ENCODE measurements at places on chromosomes 5 and 9.

GRCh38 chr5:107232788-107233187, 437.9 kb downstream of the EFNA5 start:
- DNase-seq: no peak

- DNase-seq: no peak
Measured at GRCh38 chr5:100746730-100747129, 156.4 kb downstream of the ST8SIA4 start.

DNA sequence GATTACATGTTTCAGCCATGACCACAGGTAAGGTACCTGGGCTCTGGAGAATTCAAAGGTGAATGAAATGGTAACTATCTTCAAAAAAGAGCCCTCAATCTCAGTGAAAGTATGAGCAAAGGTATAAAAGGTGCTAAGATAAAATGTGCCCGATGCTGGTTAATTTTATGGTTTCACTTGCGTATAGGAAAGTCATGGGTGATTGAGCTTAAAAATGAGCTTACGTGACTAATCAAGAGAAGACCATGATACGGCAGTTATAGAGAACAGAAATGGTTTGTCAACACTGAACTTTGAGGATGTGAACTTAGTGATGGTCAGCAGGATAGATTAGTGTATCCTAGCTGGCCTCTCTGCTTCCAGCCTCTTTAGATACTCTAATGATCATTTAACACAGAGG, 320.1 kb downstream of the DEPDC1B start:
- no peak for DNase-seq

- peak; percentile 84 for DNase-seq
Measured at GRCh38 chr9:16335788-16336580, 534.5 kb downstream of the BNC2 start.

DNA sequence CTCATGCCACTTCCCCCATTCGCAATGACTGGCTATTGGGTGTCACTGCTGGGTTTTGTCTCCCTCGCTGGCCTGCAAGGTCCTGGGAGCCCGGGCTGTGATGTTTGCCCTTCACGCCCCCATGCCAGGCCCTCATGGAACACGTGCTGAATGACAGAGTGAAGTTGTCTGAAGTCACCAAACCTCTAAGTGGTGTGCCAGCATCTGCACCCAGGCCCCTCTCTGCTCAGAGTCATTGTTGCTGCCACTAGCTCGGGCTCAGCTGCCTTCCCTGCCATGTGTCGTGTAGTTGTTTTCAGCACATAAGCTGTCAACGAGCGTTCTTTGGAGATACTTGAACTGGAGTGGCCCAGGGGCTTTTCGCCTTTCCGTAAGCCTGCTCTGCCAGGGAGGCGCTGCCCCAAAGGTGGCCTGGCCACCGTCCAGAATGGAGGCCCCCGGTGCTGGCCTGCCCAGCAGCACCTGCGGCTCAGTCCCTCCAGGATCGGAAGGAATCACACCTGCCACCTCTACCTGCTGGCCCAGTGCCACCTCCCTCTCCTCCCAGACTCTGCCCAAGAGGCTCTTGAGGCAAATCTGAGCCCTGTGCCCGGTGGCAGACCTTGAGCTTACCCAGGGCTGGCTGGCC, 250.1 kb downstream of the PBX3 start:
- no peak for DNase-seq

GRCh38 chr5:129820-130219, 37.9 kb downstream of the PLEKHG4B start:
- no peak for DNase-seq

- no peak for DNase-seq
Measured at GRCh38 chr9:129962889-129963703, 79.9 kb downstream of the FNBP1 start.

GRCh38 chr5:58322453-58322852, 137.4 kb downstream of the PLK2 start:
- DNase-seq: no peak

DNA sequence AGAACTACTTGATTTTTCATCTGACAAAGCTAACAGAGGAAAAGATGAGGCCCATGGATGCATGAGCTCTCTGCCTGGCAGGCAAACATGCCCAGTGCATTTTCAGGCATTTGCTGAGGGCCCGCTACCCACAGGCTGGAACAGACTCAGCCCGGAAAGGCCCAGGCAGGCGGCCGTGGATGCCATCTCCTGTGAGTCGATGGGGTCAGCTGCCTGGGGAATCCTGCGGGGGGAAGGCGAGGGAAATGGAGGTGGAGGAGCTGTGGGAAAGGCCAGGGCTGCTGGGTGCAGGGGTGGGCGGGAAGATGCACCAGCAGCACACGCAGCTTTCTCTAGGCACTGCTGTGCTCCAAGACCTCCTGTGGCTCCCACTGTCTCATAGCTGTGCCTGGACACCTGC, 13.7 kb downstream of the SLC9A3 start:
- DNase-seq: no peak

DNA sequence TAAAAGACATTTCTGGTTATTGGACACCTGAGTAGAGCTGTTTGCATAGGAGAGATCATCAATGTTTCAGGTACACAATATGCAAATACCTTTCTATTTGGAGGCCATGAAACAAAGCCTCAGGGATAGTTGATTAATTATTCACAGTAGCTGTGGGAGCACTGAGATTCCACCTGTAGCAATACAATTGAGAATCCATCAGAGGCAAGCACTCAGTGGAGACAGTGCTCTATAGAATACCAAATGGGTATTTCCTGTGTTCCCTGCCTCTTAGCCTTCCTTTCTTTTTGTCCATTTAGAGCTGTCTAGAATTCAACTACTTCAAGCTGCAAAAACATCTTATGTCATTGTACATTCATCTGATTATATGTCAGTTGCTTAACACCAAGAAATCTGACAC, 1754.0 kb upstream of the ACO1 start:
- no peak for DNase-seq

GRCh38 chr5:23314827-23315226, 192.6 kb upstream of the PRDM9 start:
- DNase-seq: no peak

GRCh38 chr9:3516667-3517330, 9.0 kb downstream of the RFX3 start:
- no peak for DNase-seq

- DNase-seq: no peak
Measured at GRCh38 chr5:321230-321725, at the start of gene AHRR. Gene AHRR, plus strand, starts transcription at chr5:321714. Its CDS starts 22,189 bp downstream, at chr5:343903.

GRCh38 chr9:134637696-134638501, 3.7 kb upstream of the COL5A1 start:
- DNase-seq: no peak
